ENCODE measurements at places on chromosomes 6 and 20.

- DNase-seq: peak; percentile 3
Measured at GRCh38 chr6:34027445-34027936, 118.4 kb downstream of the GRM4 start.

GRCh38 chr6:158849899-158850806, 31.0 kb upstream of the EZR start:
- DNase-seq: peak; percentile 100

GRCh38 chr6:3697609-3698008, 53.9 kb downstream of the PXDC1 start:
- DNase-seq: peak; percentile 23

DNA sequence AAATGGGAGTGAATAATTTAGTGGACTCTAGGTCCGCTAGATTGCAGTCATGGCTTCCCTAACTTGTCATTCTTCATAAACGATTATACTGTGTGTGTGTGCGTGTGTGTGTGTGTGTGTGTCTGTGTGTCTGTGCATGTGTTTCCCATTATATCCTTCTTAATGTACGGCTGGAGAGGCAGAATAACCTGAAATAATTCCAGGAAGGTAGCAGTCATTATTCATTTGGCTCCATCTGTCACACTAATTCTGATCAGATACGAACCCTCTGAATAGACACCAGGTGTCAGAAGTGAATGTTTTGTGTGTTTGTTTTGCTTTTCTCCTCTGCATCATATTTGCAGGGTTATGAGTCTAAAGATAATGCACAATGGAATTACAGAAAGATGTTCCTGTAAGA, 372.9 kb downstream of the DOK5 start:
- DNase-seq: no peak

- peak; percentile 60 for DNase-seq
Measured at GRCh38 chr6:16704401-16705045, 56.7 kb downstream of the ATXN1 start.
